Left renal pelvis (tissue), 4 donors: ENCODE measurements at places on chromosomes 1 and 21. TPM values are rescaled to one million over a fixed set of nuclear protein-coding genes. Genes with fewer than 3 reads are reported as not detected.

- no peak for DNase-seq
Observed at GRCh38 chr1:197841158-197841557, 61.3 kb upstream of the C1orf53 start.

- DNase-seq: no peak
Observed at GRCh38 chr1:230265200-230266115, 160.7 kb downstream of the PGBD5 start.

DNA sequence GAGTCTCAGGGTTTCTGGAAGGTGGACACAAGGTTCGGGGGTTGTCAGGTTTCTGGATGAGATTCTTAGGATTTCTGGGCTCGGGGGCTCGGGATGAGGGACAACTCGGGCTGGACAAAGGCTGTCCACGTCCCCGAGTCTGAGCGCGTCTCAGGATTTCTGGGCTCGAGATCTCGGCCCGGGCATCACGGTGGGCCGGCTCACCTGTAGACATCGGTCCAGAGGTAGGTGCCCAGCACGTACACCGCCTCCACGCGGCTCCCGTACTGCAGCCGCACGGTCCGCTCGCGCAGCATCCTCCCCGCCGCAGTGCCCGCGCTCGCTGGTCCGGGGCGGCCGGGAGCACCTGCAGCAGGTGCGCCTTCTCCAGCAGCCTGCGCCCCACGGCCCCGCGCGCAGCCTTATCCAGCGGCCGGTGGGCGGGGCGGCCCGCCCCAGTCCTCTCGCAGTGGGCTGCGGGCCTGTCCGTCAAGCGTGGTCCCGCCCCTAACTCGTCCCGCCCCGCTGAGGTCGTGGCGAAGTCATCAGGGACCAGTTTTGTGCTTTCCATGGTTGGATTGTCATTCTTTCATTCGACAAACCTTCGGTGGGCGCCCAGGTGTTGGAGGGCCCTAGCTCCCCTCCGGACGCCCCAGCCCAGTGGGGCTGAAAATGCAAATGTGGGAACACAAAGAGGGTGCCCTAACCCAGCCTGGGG is at the start of gene PADI2:
Gene PADI2, minus strand, starts transcription at position 376 of the 697 bp plus-strand sequence. Its CDS starts 80 bp downstream, at position 296.
- no peak for DNase-seq

- no peak for DNase-seq
Observed at GRCh38 chr1:230771773-230772354, 24.7 kb downstream of the CAPN9 start.

DNA sequence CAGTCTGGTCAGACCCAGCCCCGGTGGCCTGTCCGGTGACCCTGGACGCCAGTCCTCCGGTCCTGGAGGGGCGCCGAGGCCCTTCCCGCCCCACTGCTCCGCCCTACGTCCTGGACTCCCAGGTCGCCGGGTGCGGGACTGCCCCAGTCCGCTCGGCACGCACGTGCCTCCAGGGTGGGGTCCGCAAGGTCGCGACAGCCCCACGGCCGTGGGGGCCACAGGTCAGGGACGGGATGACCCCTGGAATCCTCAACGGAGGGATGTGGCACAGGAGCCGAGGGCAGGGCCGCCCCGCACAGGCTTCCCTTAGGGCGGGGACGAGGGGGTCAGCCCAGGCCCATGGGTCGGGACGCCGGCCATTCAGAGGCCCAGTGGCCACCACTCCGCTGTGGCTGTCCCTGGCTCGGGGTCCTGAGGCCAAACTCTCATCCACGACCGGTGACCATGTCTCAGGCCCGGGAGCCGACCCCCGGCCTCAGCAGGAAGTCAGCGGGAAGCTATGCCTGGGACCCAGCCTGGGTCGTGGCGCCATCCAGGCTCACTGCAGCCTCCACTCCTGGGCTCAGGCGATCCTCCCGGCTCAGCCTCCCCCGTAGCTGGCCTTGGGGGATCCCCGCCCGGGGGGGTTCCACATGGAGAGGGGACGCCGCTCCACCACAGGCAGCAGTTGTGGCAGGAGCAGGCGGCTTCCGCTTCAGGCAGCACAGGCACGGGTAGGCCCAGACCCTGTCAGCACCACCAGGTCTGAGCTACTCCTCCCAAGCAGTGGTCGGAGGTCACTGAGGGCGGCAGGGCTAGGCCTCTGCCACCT is 599 bp upstream of the TMEM240 start:
- DNase-seq: no peak

- no peak for DNase-seq
Observed at GRCh38 chr1:79575424-79575823, 568.9 kb upstream of the ADGRL4 start.

- DNase-seq: peak; percentile 21
Observed at GRCh38 chr1:89757532-89757931, 63.3 kb upstream of the LRRC8D start.

GRCh38 chr1:31376375-31377134 is 3.7 kb upstream of the FABP3 start:
- no peak for DNase-seq

GRCh38 chr1:12078938-12079861 is 16.1 kb downstream of the TNFRSF8 start:
- no peak for DNase-seq

DNA sequence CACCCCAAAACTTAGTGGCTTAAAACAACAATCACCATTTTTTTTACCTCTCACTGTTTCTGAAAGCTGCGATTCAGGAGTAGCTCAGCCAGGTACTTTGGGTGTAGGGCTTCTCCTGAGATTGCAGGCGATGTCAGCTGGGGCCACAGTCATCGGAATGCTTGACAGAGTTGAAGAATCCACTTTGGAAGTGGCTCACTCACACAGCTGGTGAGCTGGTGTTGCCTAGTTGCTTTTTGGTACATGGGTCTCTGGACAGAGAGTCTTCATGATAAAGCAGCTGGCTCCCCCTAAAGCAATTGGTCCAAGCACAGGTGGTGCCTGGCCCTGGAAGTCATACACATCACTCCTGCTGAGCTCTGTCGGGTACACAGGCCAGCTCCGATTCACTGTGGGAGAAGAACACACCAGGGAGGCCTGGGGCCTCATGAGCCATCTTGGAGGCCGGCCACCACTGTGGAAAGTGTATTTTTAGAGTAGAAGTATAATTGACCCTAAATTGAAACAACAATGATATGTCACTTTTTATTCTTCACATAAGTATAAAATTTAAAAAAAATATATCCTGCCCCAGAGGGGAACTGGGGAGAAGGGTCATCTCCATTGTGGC is 75.2 kb upstream of the GALNT2 start:
- no peak for DNase-seq

- no peak for DNase-seq
Observed at GRCh38 chr21:33122507-33122906, 52.6 kb downstream of the OLIG1 start.

DNA sequence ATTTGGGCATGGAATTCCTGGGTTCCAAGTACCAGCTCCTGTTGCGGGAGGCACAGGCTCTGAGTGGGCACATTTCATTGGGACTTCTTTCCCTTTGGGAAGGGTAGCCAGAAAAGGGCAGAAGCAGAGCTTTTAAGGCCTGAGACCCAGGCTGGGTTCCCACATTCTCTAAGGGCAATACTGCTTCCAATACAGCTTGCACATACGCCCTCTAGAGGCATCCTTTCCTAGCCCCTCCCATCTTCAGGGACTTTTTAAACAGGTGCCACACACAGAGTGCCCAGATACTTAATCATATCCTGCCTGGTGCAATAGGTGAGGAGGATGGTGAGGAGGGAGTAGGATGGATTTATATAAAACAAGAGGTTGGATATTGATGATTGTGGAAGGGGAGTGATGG is 5.7 kb downstream of the GPR88 start:
- no peak for DNase-seq

Gene AMY2A
- not detected for polyA plus RNA-seq

Gene AIRE
- 0.43 TPM for polyA plus RNA-seq

Gene PDPN
- 15.1 TPM for polyA plus RNA-seq

Gene ASCL5
- 0.17 TPM for polyA plus RNA-seq
